ENCODE measurements at places on chromosomes 5 and 9.

DNA sequence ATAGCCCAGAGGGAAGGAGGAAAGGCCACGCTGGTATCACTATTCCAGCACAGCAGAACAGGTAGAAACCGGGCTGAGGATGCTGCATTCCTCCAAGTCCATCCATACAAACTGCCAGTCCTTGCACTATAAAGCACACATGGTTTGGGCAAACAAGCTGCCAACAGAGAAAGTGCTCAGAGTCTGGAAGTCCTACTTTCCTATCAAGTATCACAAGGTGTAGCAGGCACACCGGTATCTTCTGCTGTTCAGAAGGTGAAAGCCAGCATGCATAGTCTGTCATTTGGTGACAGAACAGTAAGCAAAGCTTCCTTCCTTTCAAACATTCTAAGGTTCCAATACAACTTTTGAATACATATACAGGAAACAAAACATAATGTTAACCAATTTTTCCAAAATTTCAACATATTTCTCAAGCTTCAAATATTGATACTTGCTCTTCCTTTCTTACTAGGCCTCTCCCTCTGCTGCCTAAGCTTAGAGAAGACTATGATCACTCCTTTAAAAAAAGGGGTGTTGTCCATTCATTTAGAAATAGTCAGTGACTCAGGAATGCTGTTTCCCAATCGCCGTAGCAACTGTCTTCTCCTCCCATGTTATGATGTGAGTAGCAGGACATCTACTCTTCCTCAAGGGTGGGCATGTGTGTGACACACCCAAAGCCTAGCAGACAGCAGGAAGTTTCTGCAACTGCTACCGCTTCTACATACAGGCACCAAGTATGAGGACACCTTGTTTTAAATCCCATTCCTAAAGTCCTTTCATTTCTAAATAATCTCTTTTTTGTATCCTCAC is 14.7 kb downstream of the DIAPH1 start:
- DNase-seq = no peak

DNA sequence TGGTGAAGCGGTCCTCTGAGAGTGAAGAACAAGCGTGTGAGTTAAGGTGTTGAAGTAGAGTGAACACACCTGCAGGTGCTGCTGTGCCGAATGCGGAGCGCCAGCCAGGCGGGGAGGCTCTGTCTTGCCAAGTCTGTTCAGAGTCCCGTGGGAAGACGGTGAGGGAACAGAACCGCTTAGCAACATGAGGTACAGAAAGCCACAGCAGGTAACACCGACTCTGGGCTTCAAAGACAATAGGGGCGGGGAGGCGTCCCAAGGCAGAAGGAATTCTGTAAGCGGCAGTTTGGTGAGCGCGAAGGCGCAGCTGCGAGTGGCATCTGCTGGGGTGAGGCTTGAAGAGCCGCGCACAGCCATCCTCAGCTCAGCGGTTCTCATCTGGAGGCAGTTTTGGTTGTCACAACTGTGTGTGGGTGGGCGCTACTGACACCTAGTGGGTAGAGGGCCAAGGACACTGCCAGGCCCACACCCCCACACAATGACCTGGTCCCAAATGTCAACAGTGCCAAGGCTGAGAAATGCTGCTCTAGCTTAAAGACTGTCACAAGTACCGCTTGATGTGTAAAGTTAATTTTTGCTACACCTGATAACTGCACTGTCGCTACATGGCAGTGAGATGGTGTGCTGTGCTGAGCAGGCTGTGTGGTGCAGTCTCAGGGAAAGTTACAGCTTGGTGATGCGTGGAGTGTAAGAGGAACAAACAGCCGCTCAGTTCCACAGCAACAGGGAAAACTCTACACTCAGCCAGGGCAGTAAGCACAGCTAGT is 67.4 kb upstream of the TBC1D9B start:
- DNase-seq = peak; percentile 73

DNA sequence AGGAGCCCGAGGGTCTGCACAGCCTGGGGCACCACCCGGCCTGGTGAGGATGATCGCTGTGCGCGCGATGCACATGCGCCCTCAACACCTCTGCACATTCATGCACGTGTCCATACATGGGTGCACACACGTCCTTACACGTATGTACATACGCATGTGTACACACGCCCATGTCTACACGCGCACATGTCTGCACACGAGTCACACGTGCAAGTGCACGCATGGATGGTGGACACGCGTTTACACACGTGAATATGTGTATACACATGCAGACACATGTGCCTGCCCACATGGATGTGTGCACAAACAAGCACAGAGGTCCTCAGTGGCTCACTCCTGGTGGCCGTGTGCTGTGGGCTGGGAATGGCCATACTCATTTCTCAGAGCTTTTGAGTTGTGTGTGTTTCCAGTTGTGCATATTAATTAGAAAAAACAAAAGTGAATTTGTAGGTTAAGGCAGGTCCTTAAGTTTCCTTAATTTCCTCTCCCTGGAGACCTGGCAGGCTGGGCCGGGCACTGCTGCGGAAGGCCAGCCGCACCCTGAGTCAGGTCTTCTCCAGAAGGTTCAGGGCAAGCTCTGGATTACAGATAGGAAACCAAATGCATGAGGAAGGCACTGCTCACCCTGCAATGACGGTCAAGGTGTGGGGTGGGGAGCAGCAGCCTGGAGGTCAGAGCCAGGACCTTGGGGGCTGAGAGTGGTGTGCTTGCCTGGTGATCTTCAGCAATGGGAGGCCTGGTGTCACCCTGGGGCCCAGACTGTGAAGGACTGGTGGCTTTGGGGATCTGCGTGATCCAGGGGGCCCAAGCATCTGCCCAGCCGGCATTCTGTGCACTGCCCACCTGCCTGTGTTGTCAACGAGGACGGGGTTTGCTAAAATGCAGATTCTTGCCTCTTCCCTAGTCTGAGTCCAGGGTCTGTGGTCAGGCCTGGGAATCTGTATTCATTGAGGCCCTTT is 1.3 kb upstream of the RNU6ATAC start:
- DNase-seq = peak; percentile 74

DNA sequence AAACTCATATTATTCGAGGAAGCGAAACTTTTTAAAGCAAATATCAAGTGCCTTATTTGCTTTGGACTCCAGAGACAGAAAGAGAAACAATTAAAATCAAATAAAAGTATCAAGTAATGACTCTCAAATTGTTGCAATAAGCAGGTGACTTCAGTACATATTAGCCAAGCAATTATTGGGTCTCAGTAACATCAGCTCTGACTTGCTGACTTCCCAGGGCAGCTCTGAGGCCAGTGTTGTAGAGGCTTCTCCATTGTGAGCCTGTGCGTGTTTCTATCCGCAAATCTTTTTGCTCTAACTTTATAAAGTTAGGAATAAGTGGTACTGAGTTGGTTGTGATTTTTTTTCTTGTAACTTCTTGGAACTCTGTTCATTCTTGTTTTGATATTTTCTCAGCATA is 186.8 kb upstream of the PRLR start:
- no peak for DNase-seq

DNA sequence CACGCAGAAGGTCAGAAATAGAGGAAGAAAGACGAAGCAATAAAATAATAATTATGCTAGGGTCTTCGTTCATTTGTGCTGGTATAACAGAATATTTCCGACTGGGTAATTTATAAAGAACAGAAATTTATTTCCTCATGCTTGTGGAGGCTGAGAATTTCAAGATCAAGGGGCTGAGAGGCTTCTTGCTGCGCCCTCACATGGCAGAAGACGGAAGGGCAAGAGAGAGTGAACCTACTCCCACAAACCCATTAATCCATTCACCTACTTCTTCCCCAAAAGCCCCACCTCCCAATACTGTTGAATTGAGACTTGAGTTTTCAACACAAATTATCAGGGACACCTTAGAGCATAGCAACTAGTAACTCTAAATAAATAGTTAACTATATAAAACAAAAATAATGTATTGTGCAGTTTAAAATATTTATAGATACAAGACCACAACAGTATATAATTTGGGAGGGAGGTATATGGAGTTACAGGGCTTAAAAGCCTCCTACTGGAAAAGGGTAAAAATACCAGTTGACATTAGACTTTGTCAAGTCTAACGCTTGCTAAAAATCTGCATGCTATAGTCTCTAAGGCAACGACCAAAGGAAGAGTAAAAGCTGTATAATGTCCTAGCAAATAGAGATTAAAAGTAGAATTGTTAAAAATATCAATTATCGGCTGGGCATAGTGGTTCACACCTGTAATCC is 40.3 kb upstream of the NAA35 start:
- DNase-seq = no peak

DNA sequence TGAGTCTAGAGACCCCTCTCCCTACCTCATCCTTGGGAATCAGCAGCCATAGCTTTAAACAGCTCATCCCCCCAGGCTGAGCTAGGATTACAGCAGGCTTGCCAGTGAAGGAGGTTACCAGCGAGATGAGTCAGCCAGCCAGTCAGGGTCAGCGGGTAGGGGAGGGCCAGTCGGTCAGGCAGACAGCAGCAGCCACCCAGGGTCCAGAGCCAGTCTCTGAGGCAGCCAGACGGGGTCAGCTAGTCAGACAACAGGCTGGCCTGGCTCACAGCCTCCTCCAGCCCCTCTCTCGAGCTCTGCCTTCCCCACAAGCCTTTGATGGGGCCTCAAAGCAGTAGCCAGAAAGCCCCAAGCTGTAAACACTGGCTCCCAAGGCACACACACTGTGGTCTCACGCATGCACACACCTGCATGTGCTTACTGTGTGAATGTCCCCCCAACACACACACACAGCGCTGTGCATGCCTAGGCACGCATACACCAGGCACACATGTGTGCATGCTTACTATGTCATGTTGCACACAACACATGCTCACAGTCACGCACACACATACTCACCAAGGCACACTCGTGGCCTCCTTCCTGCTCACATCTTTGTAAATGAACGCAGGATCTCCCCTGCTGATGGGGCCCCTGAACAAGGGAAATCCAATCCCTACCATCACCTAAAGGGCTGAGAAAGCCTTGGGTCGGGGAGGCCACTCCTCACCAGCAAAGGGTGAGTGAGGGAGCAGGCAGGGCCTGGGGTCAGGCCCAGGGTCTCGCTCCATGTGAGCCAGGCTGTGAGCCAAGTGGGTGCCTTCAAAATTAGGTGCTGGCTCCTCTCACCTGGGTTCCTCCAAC is 28.2 kb upstream of the CPLX2 start:
- peak; percentile 77 for DNase-seq

GRCh38 chr9:85603936-85604335 is 137.8 kb downstream of the AGTPBP1 start:
- no peak for DNase-seq

DNA sequence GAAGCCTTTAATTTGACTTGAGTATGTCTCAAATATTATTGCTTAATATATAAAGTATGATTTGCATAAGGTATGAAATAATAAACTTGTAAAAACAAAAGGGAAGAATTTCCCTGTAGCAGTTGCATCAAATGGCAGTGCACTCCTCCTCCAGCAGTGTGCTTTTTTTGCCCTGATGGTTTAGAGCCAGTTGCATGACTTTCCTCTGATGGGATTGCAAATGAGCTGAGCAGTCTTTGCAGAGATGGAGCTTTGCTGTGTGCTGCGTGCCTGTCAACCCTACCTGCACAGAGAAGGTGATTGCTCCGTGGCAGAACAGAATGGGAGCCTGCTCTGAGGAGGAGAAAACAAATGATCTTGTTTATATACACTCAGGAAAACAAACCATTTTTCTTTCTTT is 22.7 kb upstream of the CATSPER3 start:
- DNase-seq = no peak

DNA sequence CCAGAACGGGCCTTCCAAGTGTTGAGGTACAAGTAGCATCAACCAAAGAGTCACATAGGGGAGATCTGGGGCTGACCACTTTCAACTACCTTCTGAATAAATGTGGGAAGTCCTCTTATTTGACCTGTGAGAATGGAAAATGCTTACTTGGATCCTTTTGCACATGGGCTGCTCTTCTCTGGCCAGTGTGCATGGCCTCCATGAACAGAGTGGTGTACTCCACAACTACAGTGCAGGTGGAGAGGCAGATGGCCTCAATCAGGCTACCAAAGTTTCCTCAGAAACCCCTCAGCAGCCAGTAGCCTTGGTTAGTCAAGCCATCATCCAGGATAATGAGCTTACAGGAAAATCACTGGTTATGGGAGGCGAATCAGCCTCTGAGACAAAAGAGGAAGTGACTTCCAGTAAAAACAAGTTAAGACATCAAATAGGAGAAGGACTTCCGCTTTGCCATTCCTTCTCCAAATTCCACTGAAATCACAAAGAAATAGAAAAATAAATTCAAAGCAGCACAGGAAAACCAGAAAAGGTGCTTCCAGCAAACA is 18.3 kb upstream of the FCHO2 start:
- no peak for DNase-seq

DNA sequence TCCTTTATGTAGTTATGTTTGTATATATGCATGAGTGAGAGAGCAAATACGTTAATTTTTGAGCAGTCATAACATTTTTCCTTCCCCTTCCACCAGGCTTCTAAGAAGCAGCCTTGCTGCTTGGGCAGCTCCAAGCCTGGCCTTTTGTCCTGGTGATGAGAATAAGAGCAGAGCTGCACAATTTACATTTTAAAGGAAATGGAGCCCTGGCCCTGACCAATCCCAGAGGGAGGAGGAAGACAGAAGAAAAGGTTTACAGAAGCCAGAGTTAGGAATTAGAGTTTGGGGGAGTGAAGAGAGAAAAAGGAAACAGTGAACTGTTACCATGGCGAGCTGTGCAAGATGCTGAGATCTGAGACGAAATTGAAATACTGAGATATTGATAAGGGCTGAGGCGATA is 25.3 kb upstream of the EFNA5 start:
- peak; percentile 59 for DNase-seq

GRCh38 chr9:86721226-86721781 is 226.0 kb downstream of the GAS1 start:
- no peak for DNase-seq

GRCh38 chr5:858726-859125 is 7.9 kb upstream of the ZDHHC11 start:
- DNase-seq = no peak

DNA sequence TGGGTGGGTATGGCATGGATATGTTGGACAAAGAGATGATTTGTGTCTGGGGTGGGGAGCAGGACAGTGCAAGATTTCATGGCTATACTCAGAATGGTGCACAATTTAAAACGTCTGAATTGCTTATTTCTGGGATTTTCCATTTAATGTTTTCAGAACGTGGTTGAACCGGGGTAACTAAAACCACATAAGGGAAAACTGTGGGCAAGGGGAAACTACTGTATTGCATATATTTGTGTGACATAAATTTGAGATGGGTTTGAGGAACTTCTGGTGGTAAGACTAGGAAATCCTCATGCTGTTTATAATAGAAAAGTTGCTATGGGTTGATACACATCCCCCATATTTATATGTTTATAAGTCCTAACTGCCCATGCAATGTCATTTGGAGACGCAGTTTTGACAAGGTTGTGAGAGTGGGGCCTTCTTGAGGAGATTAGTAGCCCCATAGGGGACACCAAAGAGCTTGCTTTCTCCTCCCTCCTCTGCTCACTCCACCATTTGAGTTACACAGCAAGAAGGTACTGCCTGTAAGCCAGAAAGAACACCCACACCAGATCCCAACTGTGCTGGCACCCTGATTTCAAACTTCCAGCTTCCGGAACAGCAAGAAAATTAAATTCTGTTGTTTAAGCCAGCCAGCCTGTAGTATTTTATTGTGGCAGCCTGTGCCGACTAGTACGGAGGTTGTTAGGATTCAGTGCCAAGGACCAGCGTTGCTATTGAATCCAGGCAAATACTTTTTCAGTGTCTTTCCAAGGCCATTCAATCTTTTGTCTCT is 2118.9 kb downstream of the MAT2B start:
- no peak for DNase-seq

GRCh38 chr9:5013374-5013773 is 28.3 kb downstream of the JAK2 start:
- DNase-seq = no peak

GRCh38 chr5:111214052-111214742 is 10.0 kb upstream of the CAMK4 start:
- DNase-seq = no peak

All from ecto neural progenitor cell (in vitro differentiated cells).